Stimulated activated CD4-positive, alpha-beta T cell treated with anti-CD3 and anti-CD28 coated beads, Interleukin-12 subunit alpha, Interleukin-12 subunit beta, amount 100 ng/mL, for 48 hours (primary cell): ENCODE measurements at places on chromosomes 5 and 9.

GRCh38 chr5:95938766-95939165, 22.9 kb downstream of the ELL2 start:
- DNase-seq = no peak

DNA sequence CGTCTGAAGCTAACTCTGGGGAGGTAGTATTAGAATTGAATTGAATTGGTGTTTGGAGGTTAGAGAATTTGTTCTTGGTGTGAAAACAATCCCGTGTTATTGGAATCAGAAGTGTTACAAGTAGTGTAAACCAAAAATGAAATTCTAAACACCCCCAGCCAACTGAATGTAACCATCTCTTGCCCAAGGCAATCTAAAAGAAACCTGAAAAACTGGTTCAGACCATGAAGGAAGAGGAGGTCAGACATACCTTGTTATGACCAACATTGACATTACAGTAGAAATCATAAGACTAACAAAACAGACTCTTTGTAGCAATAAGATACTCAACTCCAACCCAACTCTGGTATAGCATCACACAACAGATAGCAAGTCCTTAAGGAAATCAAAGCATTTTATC, 159.0 kb downstream of the TUSC1 start:
- no peak for DNase-seq

DNA sequence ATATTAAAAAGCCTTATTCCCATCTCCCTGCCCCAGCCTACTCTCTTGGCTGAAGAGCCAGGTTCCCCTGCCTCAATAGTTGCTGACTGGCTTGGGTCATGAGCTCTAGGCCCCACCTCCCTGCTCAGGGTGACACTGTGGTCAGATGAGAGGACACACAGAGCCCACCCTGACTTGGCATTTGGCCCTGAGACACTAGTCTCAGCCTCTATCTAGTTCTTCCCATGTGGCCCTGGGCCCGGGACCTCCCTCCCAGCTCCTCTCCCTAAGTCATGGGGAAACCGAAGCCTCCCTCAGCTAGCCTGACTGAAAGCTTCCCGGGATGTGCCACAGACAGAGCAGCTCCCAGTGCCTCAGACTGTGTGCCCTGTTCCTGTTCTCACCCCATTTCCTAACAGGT, 5.8 kb upstream of the MYOZ3 start:
- no peak for DNase-seq

DNA sequence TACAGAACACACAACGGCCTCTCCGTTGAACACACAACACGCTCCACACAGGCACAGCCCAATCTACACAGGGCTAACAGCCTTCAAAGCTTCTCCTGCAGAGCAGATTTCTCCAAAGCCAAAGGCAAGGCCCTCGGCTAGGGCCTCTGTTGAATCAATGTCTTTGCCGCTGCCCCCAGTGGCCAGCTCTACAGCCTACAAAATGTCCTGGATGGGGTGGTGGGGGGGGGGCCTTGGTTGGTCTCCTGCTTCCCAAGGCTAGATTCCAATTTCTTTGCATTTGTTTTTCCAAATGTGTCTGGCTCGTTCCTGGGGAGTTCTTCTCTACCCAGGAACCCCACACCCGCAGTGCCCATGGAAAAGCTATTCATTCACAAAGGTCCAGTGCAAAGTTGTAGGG, 167.2 kb downstream of the PAX5 start:
- no peak for DNase-seq

- no peak for DNase-seq
These were observed 2.0 kb downstream of the DENND1A start for GRCh38 chr9:123927625-123928532.

DNA sequence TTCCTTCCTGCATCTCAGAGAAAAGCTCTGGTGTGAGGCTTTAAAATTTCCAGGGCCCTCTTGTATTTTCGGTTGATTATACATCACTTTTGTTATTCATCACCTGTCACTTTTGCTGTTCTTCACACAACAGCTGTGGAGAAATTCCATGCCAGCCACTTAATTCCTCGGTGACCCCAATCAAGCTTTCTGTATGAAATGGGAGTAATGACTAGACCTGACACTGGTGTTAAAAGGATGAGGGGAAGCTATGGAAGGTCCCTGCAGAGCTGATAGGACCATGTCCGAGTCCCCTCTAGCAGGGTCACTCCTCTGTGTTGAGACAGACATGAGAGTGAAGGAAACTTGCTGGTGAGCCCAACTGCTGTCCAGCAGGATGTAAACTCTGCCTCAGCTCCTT, 59.7 kb downstream of the GPR21 start:
- no peak for DNase-seq

DNA sequence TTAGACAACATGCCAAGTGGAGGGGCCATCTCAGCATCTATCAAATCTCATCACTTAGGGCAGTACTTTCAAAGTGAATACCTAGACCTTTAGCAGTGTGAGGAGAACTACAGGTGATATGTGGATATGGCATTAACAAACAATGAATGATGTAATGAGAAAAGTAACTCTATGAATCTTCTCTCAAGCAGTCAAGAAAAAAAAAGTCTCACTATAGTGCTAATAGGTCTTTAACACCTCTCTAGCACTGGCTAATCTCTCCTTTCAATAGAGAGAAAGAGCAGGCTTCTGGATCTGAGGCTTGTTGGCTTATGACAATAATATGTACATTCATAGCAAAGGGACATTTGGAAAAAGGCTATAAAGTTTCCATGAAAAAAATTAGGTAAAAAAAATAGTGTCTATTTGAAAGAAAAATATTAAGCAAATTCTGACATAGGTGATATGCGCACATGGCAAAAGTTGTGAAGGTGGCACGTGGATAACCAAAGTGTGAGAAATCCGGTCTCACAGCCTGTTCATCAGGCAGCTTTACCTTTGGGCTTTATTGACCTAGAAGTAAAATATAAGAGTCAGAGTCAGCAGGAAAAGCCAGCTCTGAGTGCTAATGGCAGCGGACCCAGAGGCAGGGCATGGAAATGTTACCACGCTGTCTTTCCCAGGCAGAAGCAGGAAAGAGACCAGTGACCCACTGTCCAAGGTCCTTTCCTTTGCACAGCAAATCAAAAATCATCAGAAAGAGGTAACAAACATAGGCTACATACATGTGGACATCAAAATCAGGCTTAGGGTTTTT, 203.4 kb downstream of the EFNA5 start:
- DNase-seq = no peak

- no peak for DNase-seq
These were observed 21.9 kb downstream of the TTC1 start for GRCh38 chr5:160030631-160031377.

DNA sequence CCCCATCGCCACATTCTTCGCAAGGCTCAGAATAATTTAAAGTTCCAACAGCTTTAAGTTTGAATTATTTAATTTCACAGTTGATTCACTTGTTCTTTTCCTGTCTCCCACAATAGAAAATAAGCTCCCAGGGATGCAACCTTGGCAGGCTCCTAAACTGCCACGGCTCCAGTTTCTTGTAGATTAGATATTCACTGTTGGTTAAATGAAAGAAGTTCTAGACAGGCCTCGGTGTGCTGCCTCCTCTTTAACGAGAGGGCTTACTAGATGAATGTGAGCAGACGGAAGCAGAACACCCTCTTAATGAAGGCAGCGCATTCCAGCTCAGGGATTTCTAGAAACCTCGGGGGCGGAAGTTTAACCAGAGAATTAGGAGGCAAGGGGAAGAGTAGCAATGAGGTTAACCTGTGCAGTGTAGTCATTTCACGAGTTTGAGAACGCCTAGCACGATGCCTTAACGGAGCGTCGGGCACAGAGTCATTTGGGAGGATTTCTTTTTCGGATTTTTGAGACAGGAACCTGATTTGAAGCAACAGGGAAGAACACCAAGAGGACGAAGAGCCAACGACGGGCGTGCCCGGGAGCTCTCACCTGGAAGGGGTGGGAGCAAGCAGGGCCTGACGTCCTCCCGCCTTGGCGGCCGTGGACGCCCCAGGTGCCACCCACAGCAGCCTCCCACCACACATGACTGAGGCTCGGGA, 637 bp upstream of the SMC5 start:
- DNase-seq = peak; percentile 12

DNA sequence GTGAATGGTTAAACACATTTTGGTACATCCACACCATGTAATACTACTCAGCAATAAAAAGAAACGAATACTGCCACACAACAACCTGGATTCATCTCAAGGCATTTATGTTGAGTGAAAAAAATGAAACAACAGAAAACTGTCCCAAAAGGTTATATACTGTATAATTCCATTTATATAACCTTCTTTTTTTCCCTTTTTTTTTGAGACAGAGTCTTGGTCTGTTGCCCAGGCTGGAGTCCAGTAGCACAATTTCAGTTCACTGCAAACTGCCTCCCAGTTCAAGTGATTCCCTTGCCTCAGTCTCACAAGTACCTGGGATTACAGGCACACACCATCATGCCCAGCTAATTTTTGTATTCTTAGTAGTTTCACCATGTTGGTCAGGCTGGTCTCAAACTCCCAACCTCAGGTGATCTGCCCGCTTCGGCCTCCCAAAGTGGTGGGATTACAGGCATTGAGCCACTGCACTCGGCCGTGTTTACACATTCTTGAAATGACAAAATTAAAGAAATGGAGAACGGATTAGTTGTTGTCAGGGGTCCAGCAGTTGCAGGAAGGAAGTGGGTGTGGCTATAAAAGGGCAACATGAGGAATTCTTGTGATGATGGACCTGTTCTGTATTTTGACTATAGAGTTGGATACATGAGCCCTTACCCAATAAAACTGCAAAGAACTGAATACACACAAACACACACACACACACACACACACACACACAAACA, 17.4 kb downstream of the PPP6C start:
- no peak for DNase-seq

DNA sequence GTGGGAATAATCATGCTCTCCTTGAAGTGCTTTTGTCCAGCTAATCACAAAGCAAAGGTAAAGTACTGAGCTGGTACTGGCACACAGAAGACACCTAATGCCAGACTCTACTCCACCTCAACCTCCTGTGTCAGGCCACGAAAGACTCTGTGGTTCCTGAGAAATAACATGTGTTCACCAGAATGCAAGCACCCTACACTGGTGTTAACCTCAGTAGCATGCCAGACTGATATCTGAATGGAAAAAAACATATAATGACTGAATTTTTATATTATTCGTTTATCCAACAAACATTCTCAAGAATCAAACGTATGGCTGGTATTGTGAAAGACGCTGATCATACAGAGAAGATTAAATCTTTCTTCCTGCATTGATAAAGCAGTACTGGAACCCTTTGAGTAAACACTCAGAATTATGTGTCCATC, 97.1 kb upstream of the IFNE start:
- no peak for DNase-seq

GRCh38 chr9:84754461-84754860, 84.9 kb downstream of the NTRK2 start:
- DNase-seq = no peak

DNA sequence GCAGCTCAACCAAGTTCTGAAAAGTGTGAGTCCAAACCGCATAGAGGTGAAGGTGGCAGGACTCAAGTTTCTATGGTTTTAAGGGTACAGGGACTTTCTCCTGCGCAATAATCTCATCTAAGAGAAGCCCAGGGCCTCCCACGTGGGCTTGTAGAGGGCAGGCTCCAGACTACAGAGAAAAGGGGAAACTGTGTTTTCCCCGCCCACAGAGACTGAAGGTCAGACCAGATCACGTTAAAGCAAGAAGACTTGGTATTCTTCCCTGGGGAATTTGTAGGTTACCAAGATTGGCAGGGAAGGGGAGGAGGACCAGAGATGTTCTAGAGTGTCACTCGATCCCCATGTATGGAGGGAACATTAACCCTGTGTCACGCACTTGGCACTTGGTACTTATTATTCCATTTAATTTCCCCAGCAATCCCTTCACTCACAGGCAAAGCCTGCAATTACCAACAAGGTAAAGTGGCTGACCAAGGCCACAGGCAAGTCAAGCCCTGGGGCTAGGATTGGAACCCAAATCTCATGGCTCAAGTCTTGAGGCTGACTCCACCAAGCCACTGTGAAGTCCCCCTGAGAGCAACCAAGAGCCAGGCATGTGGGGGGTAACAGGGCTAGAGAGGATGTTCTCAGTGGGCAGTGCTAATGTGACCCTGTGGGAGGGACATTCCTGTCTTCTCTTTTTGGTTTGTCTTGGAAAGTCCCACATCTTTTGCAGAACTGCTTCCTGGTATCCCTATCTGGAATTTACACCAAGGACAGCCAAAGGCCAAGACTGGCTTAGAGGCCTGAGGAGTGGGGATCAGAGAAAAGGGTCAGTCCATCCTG, 18.3 kb upstream of the NEK6 start:
- no peak for DNase-seq

DNA sequence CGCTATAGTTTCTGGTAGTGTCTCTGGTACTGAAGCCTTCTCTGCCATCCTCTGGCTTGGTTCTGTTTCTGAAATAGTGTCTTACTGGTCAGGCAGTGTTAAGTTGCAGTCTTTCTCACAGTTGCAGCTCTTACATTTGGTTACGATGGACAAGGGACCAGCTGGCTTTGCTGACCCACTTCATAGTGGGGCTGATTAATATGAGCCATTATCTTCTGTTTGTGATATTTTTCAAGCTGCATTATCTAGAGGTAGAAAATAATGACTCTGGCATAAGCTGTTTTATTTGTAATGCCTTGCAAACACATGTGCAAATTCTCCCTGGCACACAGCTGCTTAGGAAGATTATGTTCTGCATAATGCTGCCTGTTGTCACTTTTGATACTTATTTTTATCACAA, 199.1 kb downstream of the KDM4C start:
- DNase-seq = no peak

GRCh38 chr9:105681724-105682123, 12.6 kb upstream of the TMEM38B start:
- DNase-seq = no peak

- DNase-seq = no peak
These were observed 1180.2 kb downstream of the CDH12 start for GRCh38 chr5:21672911-21673310.

- DNase-seq = no peak
These were observed 9.2 kb upstream of the EGFL7 start for GRCh38 chr9:136653323-136654079.

DNA sequence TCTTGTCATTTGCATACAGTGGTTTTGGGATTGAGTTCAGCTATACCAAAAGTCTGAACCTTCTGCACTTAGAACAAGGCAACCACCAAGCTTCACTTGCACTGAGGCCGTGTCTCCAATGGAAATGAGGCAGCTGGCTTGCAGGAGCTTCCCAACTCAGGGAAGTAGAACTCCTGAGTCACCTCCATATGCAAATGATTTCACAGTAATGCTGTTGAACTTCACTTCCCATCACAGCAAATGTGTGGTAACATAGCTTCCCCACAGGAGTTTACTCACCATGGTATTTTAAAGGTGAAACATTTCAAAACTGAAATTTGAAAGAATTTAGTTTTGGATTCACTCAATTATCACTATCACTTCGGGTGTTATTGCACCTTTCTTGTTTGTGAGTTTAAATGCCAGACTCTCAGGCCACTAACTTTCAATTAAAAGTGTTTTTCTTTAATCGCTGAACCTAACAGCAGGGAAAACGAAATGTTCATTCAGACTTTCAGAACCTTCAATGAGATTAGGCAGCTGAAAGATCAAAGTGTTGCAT, 9.0 kb downstream of the CD274 start:
- no peak for DNase-seq

GRCh38 chr9:83966209-83966582, 13.8 kb downstream of the HNRNPK start:
- no peak for DNase-seq

GRCh38 chr9:88291856-88292255, 96.4 kb upstream of the SPIN1 start:
- DNase-seq = no peak

- no peak for DNase-seq
These were observed 43.9 kb upstream of the ALDH1A1 start for GRCh38 chr9:72996684-72997314.

- DNase-seq = no peak
These were observed 299.1 kb downstream of the DMAC1 start for GRCh38 chr9:7500521-7500920.
